ENCODE measurements at places on chromosomes 2 and 18. TPM values are rescaled to one million over a fixed set of nuclear protein-coding genes. Genes with fewer than 3 reads are reported as not detected.
A peak's percentile ranks its signal among the peaks of the same experiment; 100 is the strongest.

DSG1 gene
- total RNA-seq: not detected

SERPINB2 gene
- 3.3 TPM for total RNA-seq

MMADHC gene
- 118 TPM for total RNA-seq

DNA sequence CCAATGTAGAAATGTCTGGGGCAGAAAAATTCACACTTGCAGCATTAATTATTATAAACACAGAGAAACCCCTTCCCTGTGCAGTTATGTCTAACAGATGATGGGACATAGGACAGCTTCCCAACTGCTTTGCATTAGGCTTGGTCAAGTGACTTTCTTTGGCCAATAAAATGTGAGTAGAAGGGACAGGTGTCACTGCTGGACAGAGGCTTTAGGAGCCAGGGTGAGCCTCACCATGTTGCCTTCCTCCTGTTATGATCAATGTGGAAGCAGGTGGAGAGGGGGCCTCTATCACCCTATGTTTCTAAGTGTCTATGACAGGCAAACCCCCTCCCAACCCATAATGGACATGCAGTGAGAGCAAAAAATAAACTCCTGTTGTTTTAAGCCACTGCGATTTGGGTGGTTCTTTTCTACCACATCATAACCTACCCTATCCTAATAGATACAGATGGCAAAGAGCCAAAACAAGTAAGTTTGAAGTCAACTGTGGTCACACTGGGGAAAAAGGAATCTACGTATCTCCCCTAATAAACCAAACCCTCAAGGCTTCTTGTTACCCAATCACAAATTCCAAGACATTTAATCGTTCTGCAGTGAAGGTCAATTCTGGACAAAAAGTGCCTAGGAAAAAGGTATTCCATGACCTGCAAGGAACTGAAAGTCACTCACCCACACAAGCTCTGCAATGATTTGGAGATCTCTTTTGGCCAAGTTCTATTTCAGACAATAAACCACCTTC is 28.6 kb upstream of the POU3F3 start:
- peak; percentile 67 for DNase-seq

- no peak for DNase-seq
Measured at GRCh38 chr18:10168477-10168876, 254.7 kb downstream of the VAPA start.

DNA sequence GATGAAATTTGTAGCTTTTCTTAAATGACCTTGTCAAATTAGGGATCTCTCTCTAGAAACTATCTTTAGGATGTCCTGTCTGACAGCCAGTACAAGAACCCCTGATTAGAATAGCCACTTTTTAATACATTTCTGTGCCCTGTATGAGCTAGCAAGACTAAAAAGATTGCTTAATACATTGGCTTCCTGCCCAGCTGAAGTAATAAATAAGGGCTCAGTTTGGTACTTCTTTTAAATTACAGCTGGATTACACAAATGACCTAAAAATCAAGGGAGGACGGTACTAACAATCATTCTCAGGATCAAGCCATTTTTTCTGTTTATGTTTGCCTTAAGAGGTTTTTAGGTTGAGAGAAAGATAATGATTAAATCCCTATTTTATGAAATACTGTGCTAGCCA is 11.6 kb upstream of the OLA1 start:
- DNase-seq: no peak

DNA sequence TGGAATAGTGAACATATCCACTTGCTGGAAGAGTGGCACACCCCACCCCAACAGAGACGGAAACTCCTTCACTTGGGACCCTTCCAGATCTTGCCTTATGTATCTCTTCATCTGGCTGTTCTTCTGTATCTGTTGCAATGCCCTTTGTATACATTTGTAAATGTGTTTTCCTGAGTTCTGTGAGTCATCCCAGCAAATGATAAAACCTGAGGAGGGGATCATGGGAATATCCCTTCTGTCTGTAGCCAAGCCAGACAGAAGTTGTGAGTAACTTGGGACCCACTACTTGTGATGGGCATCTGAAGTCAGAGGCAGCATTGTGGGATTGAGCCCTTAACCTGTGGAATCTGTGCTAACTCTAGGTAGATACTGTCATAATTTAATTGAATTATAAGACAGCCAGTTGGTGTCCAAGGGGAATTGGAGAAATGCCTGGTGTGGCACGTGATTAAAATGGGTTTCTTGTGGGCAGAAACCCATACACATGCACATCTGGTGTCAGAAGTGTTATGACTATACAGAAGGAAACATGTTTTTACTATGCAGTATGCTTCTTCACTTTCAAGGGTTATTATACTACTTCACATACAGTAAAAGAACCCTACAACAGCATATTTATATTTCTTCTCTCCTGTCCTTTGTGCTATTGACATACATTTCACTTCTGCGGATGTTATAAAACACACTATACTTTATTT is 32.3 kb upstream of the TMEM247 start:
- no peak for DNase-seq

GRCh38 chr18:43442131-43442530 is 164.8 kb upstream of the SYT4 start:
- DNase-seq: no peak

- no peak for DNase-seq
Measured at GRCh38 chr2:181782660-181783059, 102.3 kb upstream of the NEUROD1 start.

GRCh38 chr2:75022516-75022915 is 64.1 kb downstream of the POLE4 start:
- no peak for DNase-seq

GRCh38 chr2:96186562-96186961 is 22.1 kb downstream of the STARD7 start:
- no peak for DNase-seq

- no peak for DNase-seq
Measured at GRCh38 chr2:238267341-238267710, 21.1 kb downstream of the PER2 start.

GRCh38 chr2:217908544-217908943 is 94.3 kb downstream of the TNS1 start:
- DNase-seq: no peak

- no peak for DNase-seq
Measured at GRCh38 chr18:79794846-79795245, 2.9 kb upstream of the KCNG2 start.

GRCh38 chr18:59837586-59837985 is 62.2 kb upstream of the PMAIP1 start:
- DNase-seq: no peak

- DNase-seq: no peak
Measured at GRCh38 chr18:60123031-60123430, 223.2 kb downstream of the PMAIP1 start.
